ENCODE measurements at places on chromosomes 7 and 10. TPM values are rescaled to one million over a fixed set of nuclear protein-coding genes. Genes with fewer than 3 reads are reported as not detected.

- no peak for ATAC-seq
These were observed at the start of gene SLC16A12 for GRCh38 chr10:89535171-89536012. TSS of gene SLC16A12 (minus strand) at chr10:89535594. CDS start at chr10:89462578, 73,016 bp downstream.

The CCL24 gene
- total RNA-seq, result not detected

DNA sequence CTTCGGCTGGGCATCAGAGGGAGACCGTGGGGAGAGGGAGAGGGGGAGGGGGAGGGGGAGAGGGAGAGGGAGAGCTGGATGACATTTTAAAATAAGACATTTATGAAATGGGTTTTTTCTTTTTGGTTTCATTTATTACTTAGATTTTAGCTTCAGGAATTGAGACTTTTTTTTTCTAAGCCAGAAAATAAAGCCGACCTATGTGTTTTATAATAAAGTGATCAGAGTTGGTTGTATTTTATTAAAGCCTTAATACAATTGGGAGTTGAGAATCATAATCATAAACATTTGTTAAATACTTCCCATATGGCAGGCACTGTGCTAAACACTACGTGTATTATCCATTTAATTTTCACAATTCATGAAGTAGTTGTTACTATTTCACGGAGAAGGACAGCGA is 70.2 kb downstream of the INPP5F start:
- ATAC-seq, result no peak

The VENTX gene
- not detected for total RNA-seq

DNA sequence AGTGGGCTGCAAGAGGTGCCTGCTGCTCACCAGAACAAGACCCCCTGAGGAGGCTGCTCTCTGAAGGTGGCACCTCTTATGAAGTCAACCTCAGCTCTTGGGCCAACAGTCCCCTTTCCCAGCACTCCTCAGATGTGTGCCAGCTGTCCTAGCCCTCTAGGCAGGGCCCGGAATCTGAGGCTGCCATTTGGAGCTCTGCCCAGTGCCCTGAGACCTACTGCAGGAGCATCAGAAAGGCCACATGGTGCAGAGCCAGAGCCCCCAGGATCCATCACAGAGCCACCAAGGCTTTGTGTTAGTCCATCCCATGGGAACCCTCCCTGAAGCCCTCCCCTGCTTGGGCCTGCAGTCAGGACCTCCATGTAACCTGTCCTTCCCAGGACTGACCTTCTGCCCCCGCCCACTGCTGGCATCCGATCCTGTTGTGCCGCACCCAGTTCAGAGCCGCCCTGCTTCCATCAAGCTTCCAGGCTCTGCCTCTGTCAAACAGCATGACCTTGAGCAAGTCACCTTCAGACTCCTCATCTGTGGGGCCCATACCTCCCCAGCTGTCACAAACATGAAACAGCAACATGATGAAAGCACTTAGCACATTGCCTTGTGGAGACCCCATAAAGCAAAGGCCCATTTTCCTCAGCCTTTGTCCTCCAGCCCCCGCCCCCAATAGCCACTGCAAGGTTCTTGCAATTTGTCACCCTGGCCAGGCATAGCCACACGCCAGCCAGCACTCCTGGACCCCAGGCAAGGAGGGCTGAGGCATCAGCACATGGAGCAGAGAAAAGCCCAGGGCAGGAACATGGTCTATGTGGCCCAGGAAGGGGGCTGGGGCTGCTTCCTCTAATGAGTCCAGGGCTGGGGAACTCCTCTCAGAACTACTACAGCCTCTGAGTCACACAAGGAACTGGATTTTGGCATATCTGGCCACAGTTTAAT is 51.7 kb downstream of the GRID1 start:
- no peak for ATAC-seq

The RABGEF1 gene
- 24.5 TPM for total RNA-seq

The PNLIPRP3 gene
- not detected for total RNA-seq

- ATAC-seq, result peak; percentile 90
These were observed 74.5 kb upstream of the VKORC1L1 start for GRCh38 chr7:65798111-65799075.

- no peak for ATAC-seq
These were observed 66.9 kb downstream of the GATA3 start for GRCh38 chr10:8121201-8121890.

The WDR86 gene
- total RNA-seq, result not detected

DNA sequence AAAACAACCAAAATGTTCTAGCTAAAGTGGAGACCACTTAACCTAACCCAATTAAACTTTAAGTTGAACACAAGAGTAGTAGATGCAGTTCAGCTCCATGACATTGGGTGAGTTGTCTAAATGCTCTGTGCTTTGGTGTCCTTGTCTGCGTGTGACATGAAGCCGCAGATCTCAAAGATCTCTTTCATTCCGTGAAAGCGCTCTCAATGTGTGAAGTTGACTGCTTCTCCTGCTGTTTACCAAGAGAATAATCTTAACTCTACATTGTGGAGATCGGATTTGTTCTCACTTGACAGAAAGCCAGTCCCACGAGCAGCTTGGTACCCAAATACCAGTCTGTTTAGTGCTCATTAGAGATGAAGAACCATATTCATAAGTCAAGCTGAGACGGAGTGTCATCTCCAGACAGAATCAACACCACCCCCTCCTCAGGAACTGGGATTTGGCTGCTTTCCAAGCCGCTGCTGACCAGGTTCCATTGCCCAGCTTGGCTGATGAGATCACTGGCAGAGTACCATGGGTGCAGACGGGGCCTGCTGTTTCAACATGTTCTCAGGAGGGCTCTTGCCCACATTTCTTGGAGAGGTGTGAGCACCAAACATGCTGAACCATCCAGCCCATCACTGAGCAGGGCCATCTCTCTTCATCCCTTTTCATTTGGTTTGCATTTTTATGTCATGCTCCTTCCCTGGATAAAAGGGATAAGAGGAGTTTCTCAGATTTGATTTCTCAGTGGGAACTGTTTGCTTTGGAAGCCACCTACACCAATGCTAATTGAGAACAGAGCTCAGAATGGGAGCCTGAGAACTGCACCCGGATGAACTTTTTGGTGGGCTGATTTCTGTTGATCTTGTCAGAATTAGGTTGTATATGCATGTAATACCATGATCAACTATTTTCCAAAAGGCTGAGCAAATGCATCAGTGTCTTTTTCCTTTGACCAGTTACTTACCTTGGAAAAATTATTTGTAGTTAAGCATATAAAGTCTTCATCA is 95.8 kb upstream of the AGBL3 start:
- no peak for ATAC-seq

DNA sequence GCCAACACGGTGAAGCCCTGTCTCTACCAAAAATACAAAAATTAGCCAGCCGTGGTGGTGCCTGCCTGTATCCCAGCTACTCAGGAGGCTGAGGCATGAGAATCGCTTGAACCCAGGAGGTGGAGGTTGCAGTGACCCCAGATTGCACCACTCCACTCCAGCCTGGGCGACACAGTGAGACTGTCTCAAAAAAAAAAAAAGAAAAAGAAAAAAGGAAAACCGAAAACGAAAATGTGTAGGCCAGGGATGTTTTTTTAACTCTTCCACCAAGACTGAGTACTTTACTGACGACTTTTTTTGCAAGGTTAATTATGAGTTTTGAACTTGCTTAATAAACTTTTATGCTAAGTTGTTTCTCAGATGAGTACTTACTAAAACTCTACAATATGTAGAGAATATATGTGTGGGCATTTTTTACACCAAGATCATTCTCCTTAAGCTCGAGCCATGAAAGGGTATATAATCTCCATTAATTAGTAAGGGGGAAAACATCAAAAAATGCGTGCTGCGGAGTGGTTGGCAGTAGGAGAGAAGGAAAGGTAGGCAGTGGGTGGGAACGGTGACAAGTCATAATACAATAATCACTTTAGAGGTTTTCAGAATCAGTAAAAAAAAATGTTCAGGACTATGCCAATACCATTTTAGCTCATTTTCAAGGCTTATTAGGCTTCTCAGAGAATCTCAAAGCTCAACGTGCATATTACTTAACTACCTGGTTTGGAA is 8.6 kb upstream of the ADRB1 start:
- no peak for ATAC-seq

- ATAC-seq, result no peak
These were observed 875.8 kb upstream of the KCND2 start for GRCh38 chr7:119397156-119397555.

GRCh38 chr7:55260171-55260570 is 105.0 kb upstream of the LANCL2 start:
- ATAC-seq, result no peak

The MMD2 gene
- not detected for total RNA-seq

DNA sequence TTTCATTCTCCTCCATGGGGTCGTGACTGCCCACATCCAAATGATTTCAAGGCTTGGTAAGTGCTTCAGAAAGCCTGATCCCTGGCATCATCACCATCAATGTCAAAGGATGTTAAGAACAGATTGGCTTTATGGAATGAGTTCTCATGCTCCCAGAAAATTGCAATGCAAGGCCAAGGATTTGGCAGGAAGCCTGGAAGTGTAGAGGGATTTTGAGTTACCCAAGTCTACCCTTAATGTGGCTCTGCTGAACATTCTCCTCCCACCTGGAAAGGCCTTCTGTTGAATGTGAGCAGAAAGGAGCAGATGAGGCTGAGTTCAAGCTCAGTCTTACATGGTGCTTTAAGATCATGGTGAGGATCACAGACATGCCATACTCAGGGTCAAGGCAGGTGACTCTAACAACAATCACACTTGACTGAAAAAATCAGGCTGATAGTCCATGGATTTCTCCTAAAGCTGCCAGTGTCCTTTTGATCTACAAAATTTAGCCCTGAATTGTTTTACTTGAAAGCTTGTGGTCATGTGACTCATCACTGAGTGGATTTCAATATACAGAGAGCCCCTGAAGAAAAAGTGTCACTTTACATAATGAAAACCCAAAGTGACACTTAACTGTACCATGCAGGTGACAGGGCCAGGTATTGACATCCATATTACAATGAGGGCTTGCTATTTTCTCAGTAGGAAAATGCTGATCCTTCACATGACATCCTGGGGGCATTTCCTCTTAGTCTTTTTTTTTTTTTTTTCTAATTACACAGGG is 111.1 kb upstream of the PDLIM1 start:
- peak; percentile 44 for ATAC-seq

DNA sequence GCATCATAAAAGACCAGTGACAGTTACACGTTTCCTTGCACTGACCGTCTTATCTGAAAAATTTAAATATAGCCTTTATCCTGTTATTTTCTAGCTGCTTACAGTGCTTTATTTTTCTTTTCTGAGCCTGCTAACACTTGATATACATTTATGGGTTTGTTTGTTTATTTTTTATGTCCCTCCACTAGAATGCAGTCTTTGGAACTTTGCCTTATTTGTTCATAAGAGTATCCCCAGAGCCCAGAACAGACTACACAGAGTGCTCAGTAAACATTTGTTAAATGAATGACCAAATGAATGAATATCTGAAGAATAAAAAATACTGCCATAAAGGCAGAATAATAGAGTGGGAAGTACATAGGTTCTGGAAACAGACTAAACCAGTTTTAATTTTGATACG is 202.3 kb upstream of the LRRN3 start:
- ATAC-seq, result no peak

- ATAC-seq, result no peak
These were observed 133.7 kb downstream of the LHPP start for GRCh38 chr10:124595143-124595883.

DNA sequence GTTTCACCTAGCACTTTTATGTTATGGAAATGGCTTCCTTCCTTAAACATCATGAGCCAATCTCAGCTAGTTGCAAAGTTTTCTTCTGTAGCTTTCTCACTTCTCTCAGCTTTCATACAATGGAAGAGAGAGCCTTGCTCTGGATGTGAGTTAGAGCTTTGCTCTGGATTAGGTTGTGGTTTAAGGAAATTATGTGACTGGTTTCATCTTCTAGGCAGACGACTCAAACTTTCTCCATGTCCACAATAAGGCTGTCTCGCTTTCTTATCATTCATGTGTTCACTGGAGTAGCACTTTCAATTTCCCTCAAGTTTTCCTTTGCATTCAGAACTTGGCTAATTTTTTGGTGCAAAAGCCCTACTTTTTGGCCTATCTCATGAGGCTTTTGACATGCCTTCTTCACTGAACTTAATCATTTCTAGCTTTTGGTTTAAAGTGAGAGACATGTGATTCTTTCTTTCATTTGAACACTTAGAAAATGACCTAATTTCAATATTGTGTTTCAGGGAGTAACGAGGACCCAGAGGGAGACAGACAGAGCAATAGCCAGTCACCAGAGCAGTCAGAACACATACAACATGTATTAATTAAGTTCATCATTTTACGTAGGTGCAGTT is 49.8 kb downstream of the CNOT4 start:
- peak; percentile 90 for ATAC-seq

The PNLIPRP2 gene
- not detected for total RNA-seq

The PAPOLB gene
- total RNA-seq, result not detected

- no peak for ATAC-seq
These were observed 3.4 kb upstream of the CEP41 start for GRCh38 chr7:130444234-130444633.

- no peak for ATAC-seq
These were observed 17.2 kb upstream of the LRRC17 start for GRCh38 chr7:102895602-102896001.

DNA sequence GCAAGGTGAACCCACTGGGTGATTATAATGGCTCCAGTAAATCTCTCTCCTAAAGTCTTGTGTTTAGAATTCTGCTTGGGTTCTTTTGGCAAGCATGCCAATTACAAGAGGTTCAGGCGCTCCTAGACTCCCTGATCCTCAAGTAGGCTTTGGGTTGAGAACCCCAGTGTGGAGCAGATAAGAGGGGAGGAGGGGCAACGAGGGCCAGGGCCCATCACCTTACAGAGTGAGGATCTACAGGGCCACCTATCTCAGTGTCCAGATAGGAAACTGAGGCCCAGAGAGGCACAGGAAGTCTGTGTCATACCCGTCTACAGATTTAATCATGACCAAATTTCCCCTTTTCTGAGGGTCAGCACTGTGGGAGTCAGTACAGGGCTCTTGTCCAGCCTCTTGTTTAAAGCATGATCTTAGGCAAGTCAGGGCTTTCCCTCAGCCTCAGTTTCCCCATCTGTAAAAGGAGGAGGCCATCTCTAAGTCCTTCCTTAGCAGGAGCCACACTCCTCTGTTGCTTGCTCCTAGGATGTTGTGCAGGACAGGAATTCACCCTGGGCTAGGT is 4.4 kb downstream of the TACR2 start:
- ATAC-seq, result no peak

The DNAJC30 gene
- total RNA-seq, result 7.6 TPM

The CYP3A5 gene
- 0.15 TPM for total RNA-seq

The CALML3 gene
- total RNA-seq, result not detected
